T-helper 22 cell (primary cell): ENCODE measurements at places on chromosomes 13 and 19.

DNA sequence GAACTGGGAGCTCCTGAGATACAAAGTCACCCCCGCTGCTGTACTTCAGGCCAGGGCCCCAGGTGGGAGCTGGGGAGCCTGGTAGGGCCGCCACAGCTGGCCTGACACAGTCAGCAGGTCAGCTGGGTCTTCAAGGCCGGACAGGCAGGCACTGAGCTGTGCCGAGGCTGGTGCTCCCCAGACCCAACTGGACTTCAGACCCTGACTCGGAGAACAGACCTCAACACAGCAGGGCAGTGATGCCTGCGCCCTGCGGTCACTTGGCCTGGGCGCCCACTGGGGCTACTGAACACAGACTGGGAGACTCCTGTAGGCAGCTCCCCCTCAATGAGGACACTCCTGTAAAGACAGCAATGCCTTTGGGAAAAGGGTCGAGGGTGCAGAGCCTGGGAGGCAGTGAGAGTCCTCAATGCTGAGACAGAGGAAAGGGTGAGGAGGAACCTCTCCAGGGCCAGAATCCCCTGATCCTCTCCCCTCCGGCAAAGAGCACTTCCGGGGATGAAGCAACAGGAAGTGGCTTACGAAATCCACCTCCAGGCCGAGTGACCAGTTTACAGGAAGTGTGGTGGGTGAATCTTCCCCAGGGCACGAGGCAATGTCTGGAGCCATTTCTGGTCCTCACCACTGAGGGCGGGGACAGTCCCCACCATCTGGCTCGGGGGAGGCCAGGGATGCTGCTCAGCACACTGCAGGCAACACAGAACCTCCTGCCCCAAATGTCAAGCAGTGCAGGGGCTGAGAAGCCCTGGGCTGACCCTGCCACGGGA lies 40.8 kb upstream of the ISYNA1 start:
- DNase-seq = peak; percentile 70

- DNase-seq = no peak
Measured at GRCh38 chr13:43784496-43784895, 2.3 kb downstream of the ENOX1 start.

DNA sequence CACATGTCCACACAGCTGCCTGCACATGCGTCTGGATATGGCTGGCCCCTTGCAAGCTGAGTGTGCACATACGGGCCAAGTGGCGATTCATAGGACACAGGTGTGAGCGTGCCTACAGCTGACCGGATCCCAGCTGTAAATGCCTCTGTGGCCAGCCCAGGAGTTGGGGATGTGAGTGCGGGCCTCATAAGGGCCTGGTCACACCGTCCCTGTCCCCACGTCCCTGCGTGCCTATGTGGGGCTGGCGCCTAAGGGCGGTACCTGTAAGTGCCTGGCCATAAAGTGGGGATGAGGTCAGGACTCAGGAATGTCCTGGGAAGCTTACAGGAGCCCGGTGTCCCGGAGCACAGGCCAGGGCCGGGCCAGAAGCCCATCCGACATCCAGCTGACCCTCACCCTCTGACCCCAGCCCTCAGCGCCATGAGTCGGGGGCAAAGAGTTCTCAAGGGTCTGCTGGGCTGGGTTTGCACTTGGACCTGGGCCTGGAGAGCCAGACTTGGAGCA lies 1.3 kb upstream of the ARHGAP45 start:
- DNase-seq = no peak

GRCh38 chr13:38804536-38804935 lies 117.7 kb downstream of the FREM2 start:
- no peak for DNase-seq

- no peak for DNase-seq
Measured at GRCh38 chr19:40741527-40742390, 8.5 kb downstream of the ACTMAP start.
